ENCODE measurements at places on chromosomes 4 and X.

DNA sequence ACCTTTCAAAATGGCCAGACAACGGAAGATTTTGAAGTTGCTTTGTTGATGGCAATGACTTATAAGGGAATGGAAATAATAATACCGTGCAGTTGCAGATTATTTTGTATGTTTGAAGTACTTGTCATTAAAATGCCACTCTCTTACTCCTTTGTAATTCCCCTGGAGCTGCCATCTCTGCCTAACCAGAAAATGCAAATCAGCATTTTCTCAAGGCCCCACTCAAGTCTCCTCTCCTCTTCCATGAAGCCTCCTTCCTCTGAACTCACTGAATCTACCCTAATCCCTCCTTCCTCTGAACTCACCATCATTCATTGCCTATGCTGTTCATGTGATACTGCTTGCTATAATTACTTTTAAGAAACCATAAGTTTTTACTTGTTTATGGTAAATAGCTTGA, 60.2 kb upstream of the RBPJ start:
- no peak for DNase-seq

- DNase-seq, result no peak
These were observed 14.7 kb downstream of the TRIM2 start for GRCh38 chr4:153218961-153219360.

DNA sequence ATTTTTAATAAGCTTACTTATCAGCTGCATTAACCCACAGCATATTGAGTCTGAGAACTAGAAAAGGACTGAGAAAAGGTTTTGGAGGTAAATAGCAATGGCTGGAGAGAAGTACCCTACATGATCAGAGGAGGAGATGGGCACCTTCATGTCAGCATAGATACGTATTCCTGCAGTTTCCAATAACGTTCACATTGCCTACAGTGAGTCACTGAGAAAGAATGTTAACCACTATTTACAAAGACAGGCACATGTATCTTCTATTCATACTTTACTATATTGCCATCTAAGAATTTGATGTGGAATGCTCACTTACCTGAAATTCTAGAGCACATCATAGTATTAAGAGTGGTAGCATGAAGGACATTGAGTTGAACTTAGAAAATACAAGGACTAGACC, 92.5 kb downstream of the TLL1 start:
- no peak for DNase-seq

DNA sequence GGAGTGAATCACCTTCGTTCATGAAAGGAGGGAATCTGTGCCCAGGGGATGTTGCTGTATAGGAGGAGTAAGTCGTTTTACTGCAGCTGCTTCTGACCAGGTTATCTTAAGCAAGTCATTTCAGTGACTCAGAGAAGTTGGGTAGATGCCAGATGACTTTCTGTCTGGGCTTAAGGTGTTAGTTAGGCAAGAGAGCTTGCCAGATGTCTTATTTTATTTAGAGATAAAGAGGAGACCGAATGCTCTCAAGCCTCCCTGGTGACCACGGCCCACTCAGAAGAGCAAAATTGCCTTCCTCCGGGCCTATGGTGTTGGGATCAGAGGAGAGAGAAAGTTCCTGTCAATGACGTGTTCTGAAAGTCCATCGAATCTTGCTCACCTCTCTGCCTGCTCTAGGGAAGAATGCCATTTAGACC, 16.3 kb upstream of the ZNF827 start:
- DNase-seq, result no peak

DNA sequence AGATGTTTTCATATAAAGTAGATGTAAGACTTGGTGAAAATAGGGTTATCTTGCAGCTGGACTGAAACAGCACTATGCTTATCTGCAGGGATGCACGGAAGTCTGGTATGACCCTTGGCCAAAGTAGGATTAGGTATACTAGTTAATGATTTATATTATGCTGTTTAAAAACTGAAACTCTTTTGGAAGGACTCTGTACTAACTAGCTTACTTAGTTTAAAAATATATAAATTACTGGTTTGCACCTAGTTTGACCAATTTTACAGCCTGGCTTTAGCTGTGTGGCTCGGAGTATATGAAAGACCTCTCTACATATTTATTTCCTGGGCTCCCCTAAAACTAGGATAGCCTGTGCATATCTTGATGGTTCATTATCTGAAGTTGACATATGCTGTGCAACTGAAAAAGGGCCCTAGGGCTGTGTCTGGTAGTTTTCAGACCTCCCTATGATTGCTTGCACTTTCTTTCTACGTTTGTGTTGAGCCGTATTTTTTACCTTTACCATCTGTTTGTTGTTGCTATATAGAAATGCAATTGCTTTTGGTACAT, 89.2 kb downstream of the TMEM144 start:
- no peak for DNase-seq

GRCh38 chr4:6620296-6620695, 20.2 kb upstream of the MRFAP1 start:
- DNase-seq, result no peak

- no peak for DNase-seq
These were observed 85.4 kb upstream of the GBA3 start for GRCh38 chr4:22607382-22607781.

DNA sequence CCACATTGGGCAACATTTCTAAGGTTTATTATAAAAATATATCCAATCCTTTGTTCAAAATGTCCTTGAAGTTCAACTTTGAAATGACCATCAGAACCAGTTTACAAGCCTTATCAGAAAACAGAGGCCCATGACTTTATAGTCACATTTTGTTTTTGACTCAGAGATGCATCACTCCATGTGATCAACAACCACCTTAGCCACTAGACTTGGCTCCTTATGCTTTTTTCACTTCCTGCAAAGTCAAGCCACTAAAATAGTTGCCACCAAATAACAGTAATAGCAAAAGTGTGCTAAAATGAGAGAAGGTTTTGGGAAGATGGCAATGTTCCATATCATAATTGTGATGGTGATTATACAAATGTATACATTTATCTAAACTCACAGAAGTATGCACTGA, 181.7 kb downstream of the MAML3 start:
- DNase-seq, result no peak

GRCh38 chr4:124937993-124938392, 225.5 kb upstream of the ANKRD50 start:
- no peak for DNase-seq

DNA sequence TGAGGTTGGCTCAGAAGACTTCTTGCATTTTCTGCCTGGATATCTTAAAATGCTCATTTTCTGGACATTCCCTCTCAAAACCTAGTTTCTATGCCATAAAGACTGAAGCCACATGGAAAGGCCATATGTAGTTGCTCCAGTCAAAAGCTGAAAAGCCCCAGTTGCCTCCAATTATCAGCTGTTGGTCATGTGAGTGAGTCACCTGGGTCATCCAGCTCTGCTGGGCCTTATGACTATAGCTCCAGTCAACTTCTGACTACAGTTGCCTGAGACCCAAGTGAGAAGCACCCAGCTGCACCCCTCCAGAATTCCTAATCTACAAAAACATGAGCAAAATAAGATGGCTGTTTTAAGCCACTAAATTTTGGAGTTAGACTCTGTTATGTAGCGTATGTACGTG, 41.9 kb downstream of the HELQ start:
- DNase-seq, result no peak

DNA sequence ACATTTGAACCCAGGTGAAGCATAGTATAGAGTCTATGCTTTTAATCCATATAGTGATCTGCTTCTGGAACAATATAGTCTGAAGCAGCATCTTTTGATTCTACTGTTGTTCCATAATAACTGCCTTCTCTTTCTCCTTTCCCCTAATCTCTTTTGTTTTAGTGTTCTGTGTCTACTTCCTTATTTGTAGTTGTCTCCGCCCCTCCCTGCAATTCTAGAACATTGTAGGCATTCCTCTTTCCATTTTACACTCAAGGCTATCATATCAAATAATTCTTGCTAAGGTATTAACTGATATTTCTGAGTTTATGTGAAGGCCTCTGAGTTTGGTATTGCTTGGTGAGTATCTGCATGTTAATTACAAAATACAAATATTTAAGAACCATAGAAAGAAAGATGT, 11.6 kb downstream of the BLTP1 start:
- no peak for DNase-seq

DNA sequence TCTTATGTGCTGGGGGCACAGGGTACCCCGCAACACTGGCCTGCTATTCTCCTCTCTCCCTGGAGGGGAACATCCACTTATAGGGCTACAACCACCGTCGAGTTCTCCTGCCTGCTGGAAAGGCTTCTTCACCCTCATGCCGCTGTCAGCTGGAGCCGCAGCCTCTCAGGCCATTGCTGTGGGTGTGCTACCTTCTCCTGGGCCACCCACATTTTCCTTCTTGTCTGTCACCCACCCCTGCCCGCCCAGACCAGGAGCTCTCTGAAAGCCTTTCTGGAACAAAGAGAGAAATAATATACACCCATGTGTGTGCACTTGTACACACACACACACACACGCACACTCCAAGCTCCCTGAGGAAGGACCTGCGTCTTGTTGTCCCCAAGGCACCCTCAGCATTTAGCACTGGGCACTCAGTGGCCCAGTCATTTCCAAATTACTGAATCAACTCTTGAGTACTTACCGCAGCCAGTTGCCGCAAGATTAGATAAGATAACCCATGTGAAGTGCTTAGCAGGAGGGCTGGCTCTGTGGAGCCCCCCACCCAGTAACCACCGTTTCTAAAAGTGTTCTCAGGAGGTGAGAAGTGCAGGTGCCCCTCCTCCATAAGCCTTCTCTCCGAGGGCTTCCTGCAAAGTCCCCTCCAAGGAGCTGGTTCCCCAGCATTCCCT, 50.2 kb downstream of the CPZ start:
- no peak for DNase-seq

DNA sequence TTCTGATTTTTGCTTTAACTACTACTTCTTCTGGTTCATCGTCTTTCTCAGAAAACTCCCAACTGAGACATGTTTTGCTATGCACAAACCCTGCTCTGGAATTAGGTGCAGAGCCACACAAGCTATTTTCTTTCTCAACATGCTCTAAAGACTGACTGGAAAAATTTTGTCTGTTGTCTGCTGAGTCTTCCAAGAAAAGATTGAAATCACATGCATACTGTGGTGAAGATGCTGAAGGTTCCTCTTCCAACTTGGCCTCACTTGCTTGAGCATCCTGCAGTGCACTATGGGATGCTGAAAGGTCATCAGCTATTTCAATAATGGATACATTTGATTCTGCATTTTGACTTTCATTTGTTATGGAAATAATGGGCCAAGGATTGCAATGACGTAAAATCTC, 24.1 kb downstream of the PIN4 start:
- DNase-seq, result no peak

DNA sequence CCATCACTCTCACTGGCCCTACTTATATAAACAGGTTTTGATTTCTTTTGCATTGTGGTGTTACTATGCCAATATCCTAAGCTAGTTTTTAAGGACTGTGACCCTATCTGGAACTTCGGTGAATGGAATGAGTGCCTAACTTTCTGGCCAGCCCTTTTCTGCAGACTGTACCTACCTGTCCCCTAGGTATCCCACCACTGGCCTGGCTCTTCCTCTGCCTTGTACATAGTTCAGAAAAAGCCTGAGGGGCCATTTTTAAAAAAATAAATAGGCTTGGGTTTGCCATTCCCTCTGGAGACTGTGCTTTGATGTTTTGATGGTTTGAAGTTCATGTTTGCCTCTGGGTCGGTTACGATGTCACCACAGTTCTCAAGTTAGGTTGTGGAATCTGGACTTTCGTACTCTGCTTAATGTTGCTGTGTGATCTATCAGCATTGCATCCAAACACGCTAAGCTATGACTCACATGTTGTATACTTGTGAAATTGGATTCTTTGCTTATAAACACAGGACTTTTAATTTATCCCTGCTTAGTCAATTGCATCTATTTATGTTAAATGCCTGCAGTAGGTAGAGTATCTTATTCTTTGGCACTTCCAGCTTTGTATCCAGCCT, 182.0 kb downstream of the ANKRD50 start:
- no peak for DNase-seq

GRCh38 chrX:118177708-118178107, 61.1 kb upstream of the KLHL13 start:
- no peak for DNase-seq

DNA sequence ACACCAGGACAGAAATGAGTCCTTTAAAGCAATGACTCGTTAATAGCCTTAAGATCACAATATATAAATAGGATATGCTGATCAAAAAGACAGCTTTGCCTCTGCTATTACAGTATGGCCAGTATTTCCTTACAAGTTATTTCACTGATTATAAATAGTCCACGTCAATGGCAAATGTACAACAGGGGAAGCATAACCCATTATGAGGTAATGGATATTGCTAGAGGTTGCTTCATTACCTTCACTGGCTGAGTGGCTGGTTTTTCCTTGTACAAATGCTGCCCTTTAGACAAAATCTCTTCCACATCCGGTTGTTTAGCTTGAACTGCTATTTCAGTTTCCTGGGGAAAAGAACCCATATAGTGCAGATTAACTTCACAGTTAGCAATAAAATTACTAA, 764.6 kb upstream of the FTHL17 start:
- DNase-seq, result no peak

GRCh38 chr4:15317246-15317645, 110.6 kb upstream of the C1QTNF7 start:
- DNase-seq, result no peak

DNA sequence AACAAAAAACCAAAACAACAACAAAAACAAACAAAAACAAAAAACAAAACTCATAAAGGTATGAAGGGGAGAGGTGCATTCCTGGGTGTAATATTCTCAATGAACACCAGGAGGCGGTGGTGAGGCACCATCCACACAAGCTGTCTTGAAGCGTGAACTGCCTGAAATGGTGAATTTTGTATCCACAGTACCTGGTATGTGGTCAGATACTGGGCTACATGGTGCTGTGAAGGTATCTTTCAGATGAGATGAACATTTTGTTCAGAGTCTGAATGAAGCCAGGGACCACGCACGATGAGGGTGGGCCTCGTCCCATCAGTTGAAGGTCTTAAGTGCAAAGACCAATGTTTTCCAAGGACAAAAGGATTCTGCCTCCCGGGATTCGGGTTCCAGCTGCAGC, 58.5 kb downstream of the ASMT start:
- DNase-seq, result no peak

DNA sequence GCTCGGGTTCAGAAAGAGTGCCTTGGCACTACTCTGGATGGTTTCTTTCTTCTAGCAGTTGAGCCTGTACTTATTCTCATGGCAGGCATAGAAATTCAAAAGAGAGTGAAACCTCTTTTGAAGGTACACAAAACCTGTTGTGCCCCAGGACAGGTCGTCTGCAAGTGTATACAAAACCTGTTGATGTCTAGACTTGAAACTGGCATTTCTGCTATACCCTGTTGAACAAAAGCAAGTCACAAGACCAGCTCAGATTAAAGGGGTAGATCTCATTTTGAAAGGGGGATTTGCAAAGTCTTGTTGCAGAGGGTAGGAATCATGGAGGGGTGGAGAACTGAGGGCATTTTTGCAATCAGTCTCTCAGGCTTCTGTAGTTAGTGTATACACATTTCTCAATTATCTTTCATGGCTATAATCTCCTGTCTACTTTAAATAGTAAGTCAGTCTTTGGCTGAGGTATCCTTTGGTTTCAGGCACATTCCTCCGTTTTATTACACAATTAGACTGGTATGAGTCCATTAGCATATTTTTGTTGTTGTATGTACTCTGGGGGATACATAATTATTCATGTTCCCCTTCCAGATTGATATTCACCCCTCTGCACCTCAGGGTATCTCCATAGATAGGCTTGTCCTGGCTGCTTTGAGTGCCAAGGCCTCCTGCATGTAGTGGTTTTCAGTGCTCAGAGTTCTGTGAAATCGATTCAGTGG, 251.4 kb downstream of the DTHD1 start:
- no peak for DNase-seq

- no peak for DNase-seq
These were observed 993 bp downstream of the EVC2 start for GRCh38 chr4:5707366-5707765.

All from stimulated activated CD8-positive, alpha-beta memory T cell treated with anti-CD3 and anti-CD28 coated beads, Interleukin-4, amount 100 ng/mL, for 4 hours (primary cell).